ENCODE measurements at places on chromosomes 12 and 14.

DNA sequence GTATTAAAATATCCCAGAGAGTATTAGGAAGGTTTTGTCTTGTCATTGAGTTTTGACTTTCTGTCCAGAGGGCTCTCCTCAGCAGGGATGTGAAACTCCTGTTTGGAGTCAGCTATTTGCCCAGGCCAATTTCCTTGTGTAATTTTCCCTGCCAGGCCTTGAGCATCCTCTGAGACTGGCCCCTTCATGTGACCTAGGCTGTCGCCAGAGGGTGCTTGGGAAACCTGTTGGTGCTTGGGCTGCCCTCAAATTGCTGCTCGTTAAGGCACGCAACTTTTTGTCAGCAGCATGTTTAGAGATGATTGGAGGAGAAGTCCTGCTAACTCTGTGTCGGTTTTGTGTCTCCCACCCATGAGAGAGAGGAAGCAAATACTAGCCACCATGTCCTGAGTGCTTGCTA lies 39.1 kb downstream of the IQSEC3 start:
- no peak for DNase-seq

DNA sequence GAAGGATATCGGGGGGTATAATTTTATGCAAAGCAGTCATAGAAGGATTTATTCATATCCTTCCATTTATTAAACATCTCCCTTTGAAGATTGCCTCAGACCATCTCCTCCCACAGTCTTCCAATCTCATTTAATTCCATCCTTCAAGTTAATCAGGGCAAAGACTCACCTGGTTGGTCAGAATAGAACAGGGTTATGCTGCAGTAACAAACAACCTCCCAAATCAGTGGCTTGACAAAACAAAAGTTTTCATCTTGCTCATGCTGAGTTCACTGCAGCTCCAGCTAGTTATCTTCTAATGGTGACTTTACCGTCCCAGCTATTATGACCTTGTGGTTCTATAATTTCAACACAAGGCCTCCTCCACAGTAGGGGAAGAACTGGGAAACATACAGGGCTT lies 48.8 kb upstream of the MTERF2 start:
- DNase-seq, result no peak

DNA sequence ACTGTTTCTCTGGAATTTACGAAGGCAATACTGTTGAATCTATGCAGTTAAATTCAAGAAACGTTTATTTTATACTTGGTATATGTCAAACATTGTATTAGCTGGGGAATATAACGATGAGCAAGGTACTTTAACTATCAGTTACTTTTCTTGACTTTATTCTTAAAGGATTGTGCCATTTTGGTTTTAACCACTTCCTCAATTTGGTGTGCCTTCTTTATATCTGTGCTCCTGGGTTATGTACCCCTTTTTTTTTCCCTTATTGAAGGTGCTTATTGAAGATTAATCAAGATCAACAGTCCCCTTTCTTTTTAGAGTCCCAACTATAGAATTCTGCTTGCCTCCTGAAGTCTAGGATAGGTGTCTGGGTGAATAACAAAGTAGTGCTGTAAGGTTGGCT lies 5.8 kb downstream of the RAB21 start:
- no peak for DNase-seq

DNA sequence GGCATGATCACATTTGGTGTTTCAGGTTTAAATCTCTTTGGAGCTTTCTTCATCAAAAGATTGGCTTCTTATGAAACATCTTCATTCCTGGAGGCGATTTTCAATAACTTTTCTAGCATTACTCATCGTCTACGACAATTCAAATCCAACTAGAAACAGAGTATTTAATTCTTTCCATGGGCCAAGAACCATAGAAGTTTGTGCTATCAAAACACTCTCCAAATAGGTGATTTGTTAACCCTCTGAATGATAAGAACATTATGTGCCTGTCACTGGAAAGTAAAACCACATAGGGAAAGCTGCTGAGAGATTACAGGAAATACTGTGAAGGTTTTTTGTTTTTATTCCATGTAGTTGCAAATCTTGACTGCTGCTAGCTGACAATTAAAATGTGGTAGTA lies 6.9 kb upstream of the DCN start:
- peak; percentile 83 for DNase-seq

DNA sequence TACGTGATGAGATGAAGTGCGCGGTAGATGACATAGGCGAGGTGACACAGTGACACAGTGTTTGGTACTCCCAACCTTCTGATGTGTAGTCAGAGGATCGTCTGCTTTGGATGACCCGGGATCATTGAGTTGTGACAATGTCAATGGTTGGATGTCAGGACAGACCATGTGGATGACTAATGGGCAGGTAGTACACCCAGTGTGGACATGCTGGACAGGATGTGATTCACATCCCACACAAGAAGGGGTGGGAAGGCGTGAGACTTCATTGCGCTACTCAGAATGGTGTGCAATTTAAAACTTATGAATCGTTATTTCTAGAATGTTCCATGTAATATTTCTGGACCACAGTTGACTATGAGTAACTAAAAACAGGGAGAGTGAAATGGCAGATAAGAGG lies 23.8 kb downstream of the MAP3K9 start:
- DNase-seq, result no peak

GRCh38 chr12:8011331-8011730 lies 21.2 kb upstream of the FOXJ2 start:
- no peak for DNase-seq

DNA sequence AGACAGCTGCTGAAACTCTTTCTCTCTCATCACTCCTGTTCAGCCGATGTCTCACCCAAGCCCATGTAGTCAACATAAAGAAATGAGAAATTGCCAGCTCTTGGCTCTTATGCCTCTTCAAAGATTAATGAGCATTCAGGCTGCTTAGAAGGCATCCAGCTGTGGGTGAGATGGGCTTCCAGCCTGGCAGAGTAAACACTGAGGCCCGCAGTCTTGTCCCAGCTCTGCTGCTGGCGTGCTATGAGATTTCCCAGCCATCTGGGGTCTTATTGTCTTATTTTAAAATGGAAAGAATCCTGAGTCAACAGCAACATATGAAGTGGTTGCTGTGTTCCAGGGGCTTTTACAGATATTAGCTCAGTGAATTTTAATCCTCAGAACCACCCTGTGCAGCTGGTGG lies 12.6 kb downstream of the RXYLT1 start:
- no peak for DNase-seq

GRCh38 chr12:22812531-22812930 lies 187.6 kb downstream of the ETNK1 start:
- no peak for DNase-seq

GRCh38 chr14:100062590-100062989 lies 2.6 kb upstream of the EVL start:
- no peak for DNase-seq

DNA sequence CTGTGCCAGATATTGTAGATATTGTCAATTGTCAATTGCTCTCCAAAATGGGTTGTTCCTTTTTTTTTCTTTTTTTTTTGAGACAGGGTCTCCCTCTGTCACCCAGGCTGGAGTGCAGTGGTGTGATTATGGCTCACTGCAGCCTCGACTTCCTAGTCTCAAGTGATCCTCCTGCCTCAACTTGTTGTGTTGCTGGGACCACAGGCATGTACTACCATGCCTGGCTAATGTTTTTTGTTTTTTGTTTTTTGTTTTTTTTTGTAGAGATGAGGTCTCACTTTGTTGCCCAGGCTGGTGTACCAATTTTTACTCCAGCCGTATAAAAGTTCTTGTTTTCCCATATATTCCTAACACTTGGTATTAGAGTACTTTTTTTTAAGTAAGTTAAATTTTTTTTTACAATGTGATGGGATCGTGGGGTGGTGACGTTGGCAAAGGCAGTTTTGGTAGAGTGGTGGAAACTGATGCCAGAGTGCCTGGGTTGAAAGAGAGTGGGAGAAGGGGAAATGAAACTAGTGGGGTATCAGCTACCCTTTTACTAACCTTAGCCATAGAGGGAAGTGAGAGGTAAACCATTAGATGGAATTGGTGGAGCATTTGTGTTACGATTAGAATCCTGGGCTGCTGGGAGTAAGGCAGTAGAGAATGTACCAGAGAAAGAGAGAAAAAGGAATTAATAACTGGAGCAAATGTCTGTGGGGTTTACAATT lies 33.0 kb upstream of the CFAP54 start:
- DNase-seq, result no peak

- DNase-seq, result peak; percentile 68
Observed at GRCh38 chr12:68746572-68747180, 700 bp downstream of the SLC35E3 start.

DNA sequence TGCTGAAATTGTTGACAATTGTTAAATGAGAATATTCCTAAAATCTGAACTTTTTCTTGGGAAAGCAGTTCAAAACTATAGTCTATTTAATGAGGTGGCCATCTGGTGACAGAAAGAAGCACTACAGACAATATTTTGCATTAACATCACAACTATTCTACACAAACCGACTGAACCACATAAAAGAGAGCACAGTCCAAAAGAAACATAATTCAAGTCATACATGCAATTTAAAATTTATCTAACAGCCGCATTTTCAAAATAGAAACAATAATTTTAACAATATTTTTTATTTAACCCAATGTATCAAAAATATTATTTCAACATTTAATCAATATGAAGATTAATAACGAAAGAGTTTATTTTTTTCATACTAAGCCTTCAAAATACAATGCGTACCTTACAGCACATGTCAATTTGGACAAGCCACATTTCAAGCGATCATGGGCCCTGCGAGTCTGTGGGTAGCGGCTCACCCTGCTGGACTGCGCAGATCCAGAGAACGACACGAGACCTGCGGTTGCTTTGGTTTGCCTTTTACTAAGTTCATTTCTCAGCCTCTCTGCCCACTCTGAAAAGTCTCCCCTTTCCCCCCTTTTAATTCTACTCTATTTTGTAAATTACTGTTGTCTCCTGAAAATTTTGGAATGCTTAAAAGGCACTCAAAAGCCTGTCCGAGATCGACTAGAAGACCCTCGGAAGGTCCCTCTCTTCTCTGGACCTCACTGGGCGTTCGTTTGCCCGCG lies 947 bp upstream of the LRRC9 start:
- peak; percentile 29 for DNase-seq

DNA sequence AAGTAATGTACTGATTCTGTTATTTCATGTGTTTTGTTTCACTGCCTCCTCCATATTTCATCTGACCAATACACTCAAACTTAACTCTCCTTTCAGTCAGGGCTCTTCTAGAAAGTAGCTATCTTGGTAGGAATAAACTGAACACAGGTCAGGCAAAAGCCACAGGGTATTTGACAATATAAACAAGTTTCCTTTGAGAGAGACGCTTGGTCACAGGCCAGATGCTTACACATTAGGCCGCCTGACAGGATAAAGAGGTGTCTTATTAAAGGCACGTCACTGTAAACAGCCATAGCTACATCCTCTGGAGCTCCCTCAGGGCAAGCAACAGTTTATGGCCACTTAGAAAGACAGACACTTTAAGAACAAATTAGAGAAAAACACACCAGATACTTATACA lies 607.5 kb downstream of the SLC6A15 start:
- no peak for DNase-seq

DNA sequence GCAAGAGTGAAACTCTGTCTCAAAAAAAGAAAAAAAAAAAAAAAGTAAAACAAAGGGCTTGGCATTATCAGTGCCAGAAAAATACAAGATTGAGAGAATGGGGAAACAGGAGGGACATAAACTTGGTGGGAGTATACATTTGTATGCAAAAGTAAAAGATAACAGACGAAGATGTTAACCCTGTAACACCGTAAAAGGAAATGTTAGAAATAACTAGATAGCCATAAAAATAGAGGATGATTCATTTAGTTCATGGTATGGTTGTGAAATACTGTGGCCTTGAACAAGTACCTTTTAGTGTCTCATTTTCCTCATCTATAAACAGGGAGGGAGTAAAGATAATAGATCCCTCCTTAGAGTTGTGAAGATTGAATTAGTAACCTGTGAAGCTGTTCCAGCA lies 33.3 kb downstream of the ATP2A2 start:
- DNase-seq, result peak; percentile 83

DNA sequence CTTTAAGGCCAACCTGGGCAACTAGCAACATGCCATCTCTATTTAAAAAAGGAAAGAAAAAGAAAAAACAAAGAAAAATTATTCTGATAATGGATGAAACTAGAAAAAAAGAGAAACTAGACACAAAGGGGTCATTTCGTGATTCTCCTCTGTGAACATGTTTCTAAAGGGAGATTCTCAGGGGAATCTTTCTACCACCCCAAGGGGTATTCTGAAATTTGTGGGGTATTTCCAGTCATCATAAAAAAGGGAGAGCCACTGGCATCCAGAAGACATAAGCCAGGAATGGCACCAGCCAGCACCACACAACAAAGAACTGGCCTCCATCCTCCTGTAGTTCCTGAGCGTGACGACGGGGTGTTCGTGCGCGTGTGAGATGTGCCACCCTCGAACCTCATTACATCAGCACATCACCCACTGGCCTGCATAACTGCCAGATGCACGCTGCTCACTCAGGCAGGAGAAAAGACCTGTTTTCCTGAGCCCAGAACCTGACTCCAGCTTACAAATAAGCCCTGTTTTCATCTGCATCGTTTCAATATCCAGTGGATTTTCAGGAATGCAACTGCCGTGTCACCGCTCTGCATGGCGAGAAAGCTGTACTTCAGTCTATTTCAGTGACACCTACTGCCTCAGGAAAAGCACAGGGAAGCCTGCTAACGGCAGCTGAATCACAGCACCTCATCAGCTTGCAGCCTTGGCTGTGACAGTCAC lies 23.9 kb downstream of the STX2 start:
- DNase-seq, result no peak

DNA sequence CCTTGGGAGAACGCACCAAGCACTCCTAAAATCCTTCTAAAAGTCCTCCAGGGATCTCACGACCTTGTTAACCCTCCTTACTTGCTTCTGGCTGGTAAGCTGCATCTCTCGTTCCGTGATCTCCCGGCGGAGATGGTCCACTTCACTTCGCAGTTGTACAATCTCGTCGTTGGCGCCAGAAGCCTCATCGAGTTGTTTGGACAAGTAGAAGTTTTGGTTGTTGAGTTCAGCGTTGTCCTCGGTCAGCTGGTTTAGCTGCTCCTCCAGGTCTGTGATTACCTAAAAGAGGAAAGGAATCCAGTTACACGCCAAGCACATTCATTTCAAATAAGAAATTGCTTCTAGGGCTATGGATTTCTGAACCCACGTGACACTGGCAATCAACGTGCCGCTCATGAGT lies 67.1 kb downstream of the PRKAB1 start:
- DNase-seq, result no peak

DNA sequence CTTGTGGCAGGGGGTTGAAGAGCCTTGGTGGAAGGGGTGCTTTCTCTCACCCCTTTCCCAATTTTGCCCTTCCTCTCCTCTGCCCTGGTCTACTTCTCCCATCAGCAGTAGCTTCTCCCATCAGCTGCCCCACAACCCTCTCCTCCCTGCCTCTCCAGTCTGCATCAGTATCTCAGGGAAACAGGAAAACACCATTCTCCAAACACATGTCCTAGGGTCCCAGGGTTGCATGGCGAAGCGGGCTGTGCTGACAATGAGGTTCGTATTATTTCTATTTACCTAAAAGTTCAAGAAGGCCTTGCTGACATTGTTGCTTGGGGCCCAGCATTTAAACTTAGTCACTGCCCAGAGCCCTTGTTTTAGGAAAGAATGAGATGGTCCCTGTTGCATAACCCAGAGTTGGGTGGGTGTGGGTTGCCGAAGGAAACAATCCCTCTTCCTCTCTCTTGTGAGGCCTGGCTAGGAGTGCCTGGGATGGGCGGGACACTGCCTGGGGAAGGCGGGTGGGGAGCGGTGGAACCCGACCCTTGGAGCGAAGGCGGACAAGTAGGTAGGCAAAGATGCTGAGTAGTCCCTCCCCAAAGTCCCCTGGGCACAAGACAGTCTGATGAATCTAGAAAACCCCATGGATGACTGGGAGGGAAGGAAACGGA lies 1.3 kb upstream of the IGFBP6 start:
- peak; percentile 90 for DNase-seq
